Right forelimb (tissue), 1 donor: ENCODE measurements at places on chromosomes 13 and 19.

DNA sequence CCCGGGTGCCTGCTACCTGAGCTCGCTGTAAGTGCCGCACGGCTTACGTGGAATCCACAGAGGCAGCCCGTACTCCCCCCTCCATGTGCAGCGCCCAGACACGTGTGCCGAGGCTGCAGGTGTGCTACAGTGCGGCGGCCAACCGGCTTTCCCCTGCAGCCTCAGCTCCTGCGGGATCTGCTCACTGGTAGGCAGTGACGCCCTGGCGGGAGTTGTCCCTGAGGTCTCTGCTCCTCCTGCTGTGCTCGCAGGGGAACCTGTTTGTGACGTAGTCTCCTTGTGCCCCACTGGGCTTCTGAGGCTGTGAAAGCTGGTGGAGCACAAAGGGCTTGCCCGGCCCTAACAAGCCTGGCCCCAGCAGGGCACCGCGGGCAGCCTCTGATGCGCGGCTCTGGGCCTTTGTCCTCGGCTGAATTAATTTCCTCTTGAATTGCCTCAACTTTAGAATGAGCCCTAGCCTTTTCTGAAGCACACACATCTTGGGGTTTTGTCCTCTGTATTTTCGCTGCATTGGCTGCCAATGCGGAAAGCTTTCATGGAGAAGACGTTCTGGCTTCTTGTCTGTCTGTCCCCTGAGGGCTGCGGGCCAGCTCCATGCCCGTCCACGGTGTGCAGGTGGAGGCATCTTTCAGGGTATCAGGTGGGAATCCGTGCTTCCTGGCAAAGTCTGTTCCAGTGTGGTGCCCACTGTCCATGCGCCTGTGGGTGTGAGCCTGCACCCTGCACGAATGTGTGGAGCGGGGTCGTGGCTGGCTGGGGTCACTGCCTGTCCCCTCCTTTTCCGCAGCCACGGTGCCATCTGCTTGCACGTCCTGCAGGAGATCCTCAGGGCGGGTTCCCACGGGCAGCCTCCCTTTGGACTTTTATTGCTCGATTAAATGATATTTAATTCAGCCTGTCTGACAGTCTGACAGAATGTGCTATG lies 77.3 kb upstream of the MCF2L start:
- no peak for DNase-seq

DNA sequence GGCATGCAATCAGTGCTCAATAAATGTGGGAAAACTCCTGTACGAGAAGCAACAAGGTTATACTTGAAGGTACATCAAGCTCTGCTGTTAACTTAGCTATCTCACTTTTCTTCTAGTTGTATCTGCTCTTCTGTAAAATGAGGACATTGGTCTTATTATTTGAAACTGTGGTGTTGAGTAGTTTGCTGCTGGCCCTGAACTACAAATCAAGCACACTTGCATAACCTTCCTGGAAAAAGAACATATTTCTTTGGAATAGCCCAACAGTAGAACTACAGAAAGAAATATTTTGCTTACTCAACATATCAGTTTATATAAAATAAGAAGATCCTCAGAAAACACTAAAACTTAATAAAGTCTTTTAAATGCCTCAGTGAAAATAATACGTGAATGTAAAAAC lies 203.0 kb downstream of the KCTD12 start:
- no peak for DNase-seq

DNA sequence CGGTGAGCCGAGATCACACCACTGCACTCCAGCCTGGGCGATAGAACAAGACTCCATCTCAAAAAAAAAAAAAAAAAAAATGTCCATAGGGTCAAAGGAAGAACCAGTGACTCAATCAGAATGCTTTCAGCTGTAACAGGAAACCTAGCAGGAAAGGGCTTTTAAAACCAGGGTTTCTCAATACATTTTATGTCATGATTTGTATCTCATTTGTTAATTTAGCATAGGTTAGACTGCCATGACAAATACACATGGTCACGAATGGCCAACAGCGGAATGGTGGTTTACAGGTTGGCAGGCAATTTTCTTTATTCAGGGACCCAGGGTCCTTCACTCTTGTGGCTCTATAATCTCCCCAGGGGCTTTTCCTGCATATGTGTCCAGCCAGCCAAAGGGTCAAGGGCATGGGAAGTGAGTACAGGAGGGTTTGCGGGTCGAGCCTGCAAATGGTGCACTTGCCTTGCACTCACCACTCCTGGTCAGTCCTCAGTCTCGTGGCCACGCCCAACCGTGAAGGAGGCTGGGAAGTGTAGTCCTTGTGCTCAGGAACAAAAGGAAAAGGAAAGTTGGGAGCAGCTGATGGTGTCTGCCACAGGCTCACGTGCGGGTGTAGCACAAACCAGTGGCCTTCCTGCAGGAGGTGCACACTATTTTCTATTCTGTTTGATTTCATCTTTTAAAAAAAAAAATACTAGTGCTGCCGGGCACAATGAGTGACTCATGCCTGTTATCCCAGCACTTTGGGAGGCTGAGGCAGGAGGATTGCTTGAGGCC lies 14.8 kb downstream of the DHX34 start:
- no peak for DNase-seq

DNA sequence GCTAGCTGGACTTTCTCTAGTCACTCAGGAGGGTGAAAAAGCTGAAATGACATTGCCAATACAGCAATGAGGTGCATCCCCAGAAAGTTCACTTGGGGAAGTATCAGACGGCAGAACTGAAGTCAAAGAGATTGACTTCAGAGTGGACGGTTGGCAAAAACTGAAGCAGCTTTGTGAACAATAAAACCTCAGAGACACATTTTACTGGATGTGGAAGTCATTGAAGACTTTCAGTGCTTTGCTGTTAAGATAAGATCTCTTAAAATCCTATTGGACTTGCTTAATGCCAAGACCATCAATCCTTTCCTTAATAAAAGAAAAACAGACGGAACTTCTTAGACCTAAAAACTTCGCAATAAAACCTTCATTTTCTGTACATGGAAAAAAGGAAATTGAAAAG lies 103.7 kb downstream of the ABCC4 start:
- DNase-seq: no peak

DNA sequence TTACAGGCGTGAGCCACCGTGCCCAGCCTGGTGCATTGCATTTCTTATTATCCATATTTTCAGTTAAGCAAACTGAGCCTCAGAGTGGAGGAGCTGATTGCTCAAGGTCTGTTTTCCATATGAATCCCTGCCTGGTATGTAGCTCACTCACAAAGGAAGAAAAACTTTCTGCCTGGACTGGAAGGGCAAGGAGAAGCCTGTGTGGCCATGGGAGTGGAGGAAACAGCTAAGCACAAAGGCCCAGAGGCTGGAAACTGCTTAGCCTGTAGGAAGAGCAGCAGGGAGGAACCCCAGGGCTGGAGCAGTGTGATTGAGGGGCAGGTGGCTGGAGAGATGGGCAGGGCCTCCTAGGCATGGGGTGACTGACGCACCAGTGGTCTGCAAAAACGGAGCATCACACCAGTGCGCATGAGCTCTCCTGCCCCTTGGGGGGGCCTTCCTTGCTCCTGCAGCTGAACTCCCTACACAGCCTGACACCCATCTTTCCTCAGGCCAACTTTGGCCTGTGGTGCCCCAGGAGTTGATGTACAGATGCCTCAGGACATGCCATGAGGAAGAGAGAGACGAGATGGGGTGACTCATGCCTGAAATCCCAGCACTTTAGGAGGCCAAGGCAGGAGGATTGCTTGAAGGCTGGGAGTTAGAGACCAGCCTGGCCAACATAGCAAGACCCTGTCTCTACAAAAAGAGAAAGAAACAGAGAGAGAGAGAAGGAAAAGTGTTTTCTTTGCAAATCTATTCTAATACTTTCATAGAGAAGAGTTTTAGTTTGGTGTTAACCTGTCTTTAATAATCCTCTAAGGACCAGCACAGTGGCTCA lies 2.8 kb upstream of the HNRNPM start:
- no peak for DNase-seq

DNA sequence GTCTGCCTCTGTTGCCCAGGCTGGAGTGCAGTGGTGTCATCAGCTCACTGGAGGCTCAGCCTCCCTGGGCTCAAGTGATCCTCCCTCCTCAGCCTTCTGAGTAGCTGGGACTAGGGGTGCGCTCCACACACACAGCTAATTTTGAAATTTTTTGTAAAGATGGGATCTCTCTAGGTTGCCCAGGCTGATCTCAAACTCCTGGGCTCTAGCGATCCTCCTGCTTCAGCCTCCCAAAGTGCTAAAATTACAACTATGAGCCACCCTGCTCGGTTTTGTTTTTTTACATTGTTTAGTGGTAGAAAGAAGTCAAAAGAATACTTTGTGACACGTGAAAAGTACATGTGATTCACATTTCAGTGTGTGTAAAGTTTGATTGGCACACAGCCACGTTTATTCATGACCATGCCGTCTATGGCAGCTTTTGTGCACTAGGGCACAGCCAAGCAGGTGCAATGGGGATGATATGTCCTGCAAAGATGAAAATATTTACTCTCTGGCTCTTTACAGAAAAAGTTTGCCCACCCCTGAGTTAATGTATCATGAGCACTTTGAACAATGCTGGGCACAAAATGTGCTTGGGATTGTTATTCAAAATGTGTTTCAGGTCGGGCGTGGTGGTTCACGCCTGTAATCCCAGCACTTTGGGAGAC lies 16.2 kb upstream of the NFIC start:
- no peak for DNase-seq

GRCh38 chr19:8641908-8642547 lies 11.6 kb downstream of the NFILZ start:
- no peak for DNase-seq

DNA sequence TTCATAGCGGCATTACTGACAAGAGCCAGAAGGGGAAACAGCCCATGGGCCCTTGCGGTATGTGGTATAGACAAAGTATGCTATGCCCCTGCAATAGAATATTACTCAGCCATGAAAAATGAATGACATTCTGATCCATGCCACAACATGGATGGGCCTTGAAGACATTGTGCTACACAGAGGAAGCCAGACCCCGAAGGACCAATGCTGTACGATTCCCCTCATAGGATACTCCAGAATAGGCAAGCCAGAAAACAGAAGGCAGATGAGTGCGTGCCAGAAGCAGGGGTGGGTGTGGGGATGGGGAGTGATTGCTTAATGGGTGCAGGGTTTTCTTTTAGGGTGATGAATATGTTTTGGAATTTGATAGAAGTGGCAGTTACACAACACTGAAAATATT lies 342.0 kb downstream of the TEX29 start:
- DNase-seq: no peak

GRCh38 chr13:37985281-37985680 lies 115.7 kb upstream of the TRPC4 start:
- DNase-seq: no peak

DNA sequence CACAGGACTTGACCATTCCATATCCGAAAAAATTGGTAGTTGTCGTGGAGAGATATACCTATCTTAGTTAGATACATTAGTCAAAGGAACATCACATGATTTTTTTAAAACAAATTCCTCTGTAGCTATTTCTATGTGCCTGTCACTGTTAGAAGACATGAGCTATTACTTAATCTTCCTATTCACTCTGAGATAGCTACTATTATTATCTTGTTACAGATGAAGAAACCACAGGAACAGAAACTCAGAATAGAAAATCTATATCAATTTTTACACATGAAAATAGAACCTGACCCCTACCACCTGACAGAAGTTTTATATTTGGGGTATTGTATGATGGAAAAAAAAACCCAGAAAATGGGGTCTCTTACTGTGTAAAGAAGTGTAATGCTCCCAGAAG lies 68.9 kb upstream of the TDRD3 start:
- no peak for DNase-seq

DNA sequence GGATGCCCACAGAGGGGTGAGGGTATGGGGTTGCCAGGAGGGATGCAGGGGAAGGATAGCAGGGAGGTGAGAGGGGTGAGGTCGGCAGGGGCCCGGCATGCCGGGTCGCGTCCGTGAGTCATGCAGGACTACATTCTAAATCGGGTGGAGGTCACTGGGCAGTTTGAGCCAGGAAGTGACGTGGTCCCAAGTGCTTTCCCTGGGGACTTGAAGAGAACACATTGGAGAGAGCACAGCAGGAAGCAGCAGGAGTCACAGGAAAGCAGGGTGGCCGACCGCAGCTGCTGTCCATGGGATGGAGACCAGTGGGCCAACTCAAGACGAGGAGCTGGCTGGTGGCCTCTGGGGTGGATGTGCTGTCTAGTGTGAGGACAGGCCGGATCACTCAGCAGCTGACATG lies 92.0 kb upstream of the WASF3 start:
- DNase-seq: peak; percentile 32

GRCh38 chr13:64369121-64369520 lies 2861.0 kb downstream of the PCDH9 start:
- DNase-seq: no peak

DNA sequence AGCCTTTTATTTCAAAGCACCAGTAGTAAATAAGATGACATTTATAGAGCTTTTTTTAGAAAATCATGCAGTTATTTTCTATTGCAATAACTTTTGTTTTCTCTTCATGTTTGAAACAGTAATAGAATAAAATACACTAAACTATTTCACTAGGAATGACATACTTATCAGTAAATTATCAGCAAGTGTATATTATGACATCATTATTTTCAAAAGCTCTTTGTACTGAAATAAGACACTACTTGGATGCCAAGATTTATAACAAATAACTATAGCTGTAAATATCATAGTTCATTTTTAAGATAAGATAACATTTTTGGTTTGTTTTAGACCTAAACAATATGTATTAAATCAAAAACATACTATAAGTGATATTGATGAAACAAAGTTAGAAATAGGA lies 56.8 kb downstream of the STOML3 start:
- no peak for DNase-seq

DNA sequence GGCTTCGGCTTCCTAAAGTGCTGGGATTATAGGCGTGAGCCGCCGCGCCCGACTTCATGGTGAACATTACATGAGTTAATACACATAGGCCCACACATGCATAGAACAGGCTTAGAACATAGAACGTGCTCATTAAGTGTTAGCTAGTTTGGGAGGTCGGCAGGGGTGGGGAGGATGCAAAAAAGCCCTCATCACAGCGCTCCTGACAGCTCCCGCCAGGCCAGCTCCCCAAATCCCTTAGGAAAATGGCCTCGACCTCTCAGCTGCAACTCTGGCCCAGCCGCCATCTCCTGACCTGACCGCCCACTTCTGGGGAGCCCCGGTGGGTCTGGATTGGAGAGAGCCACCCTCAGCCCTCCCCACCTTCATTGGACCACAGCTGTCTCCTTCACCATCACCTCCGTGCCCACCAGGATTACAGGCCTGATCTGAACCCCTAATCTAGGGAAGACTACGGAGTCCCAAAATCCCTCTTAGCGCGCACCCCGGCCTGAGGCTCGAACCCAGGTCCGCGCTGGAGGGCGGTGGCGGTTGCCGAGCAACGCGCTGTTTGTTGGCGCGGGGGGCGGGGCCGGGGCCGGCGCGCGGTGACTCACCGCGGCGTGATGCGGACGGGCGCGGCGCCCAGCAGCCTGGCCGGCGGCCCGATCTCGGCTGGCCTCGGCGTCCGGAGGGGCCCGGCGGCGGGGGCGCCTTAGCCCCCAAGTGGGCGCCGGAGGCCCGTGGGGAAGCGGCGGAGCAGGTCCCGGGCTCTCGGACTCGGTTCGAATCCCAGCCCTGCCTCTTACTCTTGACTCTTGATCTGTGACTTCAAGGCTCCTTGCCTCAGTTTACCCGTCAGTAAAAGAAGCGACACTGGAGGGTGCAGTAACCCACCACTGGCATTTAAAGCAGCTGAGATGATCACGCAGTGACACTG lies 26.7 kb upstream of the NANOS3 start:
- peak; percentile 93 for DNase-seq

GRCh38 chr19:14603990-14604387 lies 21.1 kb downstream of the CLEC17A start:
- DNase-seq: no peak

- no peak for DNase-seq
These were observed 392.1 kb downstream of the EFNB2 start for GRCh38 chr13:106143392-106143791.

GRCh38 chr13:37680137-37680536 lies 81.6 kb upstream of the POSTN start:
- DNase-seq: no peak

GRCh38 chr19:54430306-54431254 lies 15.3 kb downstream of the TTYH1 start:
- peak; percentile 74 for DNase-seq
